Retinal pigment epithelial cell (primary cell): ENCODE measurements at places on chromosomes 11 and 22.

DNA sequence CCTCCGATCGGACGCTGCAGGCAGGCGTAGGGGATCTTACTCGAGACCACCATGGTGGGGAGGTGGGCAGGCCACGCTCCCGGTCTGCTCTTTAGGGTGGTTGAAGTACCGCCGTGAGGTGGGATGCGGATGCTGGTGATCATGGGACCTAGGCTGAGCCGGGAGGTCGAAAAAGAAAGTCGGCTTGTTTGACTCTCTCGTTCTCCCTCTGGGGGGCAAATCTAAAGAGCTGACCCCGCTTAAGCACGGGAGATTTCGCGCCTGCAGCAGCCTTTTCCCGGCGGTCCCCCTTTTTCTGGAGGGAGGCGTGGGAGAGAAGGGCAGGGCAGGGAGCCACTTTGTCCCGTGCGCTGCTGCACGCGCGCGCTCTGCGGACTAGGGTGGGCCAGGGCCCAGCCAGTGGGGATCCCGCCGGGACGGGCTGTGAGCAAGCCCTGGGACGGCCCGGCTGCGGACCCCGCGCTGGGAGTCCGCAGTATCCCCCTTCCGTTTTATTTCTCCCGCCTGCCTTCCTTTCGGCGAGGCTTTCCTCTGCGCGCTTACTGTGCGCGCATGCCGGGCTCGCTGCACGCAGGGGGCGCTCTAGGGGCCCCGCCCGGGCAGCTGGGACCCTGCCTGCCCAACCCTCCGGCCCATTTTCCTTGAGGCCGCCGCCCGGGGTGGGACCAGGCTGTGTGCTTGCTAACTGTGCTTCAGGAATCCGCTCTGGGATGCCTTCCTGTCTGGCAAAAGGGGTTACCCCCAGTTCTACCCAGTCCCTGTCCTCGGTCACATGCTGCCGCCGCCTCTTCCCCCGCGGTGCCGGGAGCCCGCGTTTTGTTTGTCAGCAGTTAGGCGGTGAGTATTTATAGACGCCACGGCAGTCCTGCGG is 81.0 kb downstream of the PRR5L start:
- DNase-seq, result no peak

GRCh38 chr11:27196203-27196897 is 155.7 kb downstream of the BBOX1 start:
- DNase-seq, result no peak

GRCh38 chr11:124627546-124627945 is 4.9 kb downstream of the TBRG1 start:
- no peak for DNase-seq

DNA sequence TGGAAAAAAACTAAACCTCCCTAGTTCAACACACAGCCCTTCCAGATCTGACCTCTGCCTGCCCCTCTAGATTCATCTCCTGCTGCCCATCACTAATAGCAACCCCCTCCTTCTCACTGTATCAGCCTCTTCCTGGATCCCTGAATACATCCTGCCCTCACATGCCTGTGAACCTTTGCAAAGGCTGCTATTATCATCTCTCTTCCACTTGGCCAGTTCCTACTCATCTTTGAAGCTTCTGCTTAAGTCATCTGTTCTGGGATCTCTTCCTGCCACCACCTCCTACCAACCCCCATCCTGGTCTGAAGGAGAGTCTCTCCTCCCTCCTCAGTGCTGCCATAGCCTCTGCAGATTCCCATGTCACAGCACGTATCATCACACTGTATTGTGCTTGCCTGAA is 38.0 kb upstream of the AMOTL1 start:
- no peak for DNase-seq

DNA sequence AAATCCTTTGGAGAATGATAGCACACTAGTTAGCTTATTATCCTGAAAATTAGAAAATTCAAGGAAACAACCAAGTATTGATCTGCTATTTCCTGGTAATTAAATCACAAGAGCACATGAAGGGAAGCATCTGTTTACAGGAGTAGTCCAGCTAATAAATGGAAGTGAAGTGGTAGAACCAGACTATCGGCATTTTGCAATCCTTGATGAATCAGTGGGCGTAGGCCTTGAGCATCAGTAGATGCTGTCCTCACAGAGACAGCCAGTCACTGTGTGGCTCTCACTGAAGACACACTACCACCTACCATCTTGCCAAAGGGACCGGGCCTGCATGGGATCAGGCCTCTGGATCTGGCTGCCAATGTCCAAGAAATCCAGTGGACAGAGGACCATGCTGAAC is 69.8 kb downstream of the FBLN1 start:
- no peak for DNase-seq

GRCh38 chr11:21007297-21007696 is 337.9 kb downstream of the NELL1 start:
- no peak for DNase-seq

- no peak for DNase-seq
These were observed 15.7 kb downstream of the GRIK4 start for GRCh38 chr11:120527111-120527761.

GRCh38 chr11:77806993-77807392 is 13.5 kb downstream of the RSF1 start:
- DNase-seq, result no peak

GRCh38 chr11:57776031-57776521 is 14.5 kb downstream of the CTNND1 start:
- DNase-seq, result peak; percentile 82

GRCh38 chr22:39356464-39356863 is 6.7 kb downstream of the SYNGR1 start:
- no peak for DNase-seq

- DNase-seq, result no peak
These were observed 1.9 kb upstream of the UQCC3 start for GRCh38 chr11:62669420-62670161.

DNA sequence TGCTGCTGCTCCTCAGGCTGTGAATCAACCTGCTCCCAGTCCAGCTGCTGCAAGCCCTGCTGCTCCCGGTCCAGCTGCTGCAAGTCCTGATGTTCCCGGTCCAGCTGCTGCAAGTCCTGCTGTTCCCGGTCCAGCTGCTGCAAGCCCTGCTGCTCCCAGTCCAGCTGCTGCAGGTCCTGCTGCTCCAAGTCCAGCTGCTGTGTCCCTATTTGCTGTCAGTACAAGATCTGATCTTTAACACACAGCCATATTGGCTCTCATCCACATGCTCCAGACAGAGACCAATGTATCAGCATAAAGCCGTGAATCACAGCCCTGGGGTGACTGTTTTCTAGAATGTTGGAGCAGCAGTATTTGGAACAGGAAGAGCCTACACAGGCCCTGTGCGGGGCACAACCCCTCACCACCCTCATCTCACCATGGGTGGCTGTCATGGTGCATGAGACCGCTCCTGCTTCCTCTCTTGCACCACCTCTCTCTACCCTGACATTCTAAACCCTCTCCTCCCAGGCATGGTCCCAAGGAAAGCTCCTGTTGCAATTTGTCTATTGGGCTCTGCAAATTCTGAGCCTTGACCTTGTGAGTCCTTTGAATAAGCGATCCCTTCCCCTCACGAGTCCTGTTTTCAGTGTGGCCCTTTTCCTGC is 3.5 kb downstream of the KRTAP5-10 start:
- no peak for DNase-seq

- peak; percentile 62 for DNase-seq
These were observed at the start of gene SNX32 for GRCh38 chr11:65833297-65834030. SNX32 (plus strand) TSS chr11:65833963; CDS start chr11:65834066, 103 bp downstream.

DNA sequence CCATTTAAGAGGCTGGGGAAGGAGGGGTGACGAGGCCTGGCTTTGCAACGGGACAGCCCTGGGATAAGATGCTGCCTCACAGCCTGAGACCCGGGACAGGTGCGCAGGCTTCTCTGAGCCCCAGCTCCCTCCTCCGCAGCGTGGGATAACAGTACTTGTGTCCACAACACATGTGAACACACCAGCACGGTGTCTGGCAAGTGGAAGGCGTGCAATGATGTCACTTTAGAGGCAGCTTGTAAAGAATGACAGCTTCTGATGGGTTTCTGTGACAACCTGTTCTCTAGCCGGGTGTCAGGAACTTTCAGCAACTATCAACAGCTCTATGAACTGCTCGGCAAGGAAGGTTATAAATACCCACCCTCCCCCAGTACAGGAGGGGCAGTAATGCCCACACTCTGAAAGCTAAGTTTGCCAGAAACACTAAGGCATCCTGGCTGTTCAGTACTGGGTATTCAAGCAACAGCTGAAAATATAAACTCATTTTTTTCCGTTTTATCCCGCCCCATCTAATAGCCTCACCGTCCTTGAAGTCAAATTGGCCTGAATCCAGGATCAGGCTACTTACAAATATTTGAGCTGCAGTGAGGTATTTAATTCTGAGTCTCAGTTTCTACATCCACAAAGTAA is 59.7 kb downstream of the MYH9 start:
- peak; percentile 88 for DNase-seq

GRCh38 chr11:6298605-6299004 is 21.7 kb downstream of the CAVIN3 start:
- no peak for DNase-seq

- DNase-seq, result no peak
These were observed 261.9 kb downstream of the DCDC1 start for GRCh38 chr11:31107649-31108048.

DNA sequence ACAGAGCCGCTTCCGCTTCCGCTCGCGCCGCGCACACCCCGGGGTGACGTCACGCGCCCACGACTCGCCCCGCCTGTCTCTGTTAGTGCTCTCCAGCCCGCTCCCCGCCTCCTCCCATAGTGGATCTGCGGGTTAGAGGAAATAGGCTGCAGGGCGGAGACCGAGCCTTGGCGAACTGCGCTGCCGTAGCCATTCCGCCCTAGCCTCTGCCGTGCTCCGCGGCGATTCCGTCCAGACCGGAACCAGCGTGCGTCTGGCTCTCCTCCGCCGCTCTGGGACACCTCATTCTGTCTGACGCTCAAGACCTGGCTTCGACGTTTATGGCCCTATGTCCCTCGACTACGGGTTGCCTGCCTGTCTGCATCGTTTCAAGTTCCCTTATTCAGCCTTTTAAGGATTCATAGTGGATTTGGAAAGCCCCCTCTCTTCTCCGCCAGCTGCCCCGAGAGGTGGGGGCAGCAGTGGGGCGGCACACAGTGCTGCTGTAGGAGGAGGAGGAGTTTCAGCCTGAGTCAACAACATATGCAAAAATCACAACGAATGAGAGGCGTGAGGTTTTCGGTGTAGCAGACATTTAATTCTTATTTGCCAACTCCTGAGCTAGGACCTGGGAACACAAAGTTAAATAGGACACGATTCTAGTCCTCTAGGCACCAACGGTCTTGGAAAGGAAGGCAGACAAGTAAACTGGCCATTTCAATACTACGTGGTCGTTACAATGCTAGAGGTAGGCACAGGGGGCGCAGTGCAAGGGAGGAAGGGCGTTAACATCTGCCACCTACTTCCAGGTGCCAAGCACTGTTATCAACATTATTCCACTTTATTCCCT is at the start of gene TAF10:
Gene TAF10, minus strand, starts transcription at position 4 of the 829 bp plus-strand sequence. CDS start 27 bp downstream, outside the sequence.
- peak; percentile 79 for DNase-seq

DNA sequence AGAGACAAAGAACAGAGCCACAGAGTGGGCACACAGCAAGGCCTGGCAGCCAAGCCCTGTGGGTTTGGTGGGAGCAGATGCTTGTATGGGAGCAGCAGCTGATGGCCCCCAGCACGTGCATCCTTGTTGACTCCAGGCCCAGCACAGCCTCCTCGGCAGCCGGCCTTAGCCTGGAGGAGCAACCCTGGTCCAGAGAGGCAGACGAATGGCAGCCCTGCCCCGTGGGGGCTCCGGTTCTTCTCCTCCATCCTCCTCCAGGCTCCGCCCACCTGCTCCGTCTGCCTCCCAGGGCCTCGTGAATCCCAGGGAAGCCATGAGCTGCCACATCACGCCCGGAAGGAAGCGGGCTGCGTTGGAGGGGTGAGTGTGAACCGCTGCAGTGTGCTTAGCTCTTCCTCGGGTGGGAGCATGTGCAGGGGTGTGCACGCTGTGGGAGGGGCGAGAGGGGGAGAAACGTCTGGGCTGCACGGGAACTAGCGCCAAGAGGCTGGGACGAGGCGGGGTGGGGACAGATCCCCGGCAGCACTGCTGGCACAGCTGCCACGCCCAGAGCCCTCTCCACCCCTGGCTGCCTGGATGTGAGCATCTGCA is 36.3 kb upstream of the JAM3 start:
- DNase-seq, result no peak

DNA sequence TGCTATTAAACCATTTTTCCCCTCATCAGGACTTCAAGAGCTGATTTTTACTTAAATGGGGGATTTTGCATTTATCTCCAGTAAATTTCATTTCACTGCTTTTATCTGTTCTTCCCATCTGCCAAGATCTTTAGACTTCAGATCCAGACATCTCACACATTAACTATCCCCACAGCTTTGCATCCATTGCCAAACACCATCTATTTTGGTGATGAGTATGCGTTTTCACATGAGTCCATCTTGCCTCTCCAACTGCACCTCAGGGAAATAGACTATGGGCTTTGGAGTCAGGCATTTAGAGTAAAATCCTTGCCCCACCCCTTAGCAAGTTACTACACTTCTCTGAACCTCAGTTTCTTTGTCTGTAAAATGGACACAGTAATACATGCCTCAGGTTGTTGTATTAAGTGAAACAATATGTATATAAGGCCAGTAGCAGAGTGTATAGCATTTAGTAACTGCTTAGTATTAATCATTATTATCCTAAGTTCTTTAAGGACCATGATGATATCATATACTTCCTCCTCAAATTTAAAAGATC is 53.6 kb upstream of the NFRKB start:
- no peak for DNase-seq

DNA sequence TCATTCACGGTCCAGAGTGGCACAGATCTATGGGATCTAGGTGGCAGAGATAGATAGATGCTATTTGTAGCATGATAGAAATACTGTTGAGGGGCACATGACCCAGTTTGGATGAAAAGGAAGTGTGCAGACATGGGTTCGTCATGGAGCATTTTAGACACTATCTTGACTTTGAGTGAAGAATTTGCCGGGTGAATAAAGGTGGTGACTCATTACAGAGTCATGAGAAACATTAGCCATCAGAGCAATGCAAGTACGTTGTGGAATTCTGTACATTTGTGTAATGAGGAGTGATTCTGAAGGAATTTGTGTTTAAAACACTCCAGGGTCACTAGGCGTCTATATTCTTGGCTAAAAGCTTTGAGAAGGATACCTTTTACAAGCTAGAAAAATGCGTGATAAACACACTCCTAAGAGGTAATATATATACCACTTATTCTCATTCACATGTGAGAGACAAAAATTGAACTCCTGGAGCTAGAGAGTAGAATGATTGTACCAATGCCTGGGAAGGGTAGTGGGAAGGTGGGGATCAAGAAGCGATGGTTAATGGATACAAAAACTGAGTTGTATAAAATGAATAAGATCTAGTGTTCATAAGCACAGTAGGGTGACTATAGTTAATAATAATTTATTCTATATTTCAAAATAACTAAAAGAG is 593.7 kb upstream of the LUZP2 start:
- peak; percentile 81 for DNase-seq

DNA sequence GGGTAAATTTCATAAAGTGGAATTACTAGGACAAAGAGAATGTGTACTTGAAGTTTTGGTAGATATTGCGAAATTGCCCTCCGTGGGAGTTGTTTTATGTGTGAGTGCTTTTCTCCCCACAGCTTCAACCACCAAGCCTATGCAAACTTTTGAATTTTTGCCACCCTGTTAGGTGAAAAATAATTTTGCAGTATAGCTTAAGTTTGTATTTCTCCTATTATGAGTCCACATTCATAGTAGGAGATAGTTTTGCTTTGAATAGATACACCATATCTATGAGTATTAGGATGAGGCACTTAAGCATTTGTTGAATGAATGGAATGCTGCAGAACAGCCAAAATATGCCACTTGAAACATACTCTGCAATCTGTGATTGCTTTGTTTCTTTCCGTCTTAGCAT is 43.6 kb downstream of the UVRAG start:
- DNase-seq, result no peak

GRCh38 chr11:66237867-66238266 is 30.6 kb upstream of the RAB1B start:
- no peak for DNase-seq

- no peak for DNase-seq
These were observed 84.1 kb downstream of the LARGE2 start for GRCh38 chr11:46006418-46007070.

- DNase-seq, result no peak
These were observed 30.8 kb upstream of the CELSR1 start for GRCh38 chr22:46568102-46568809.
